Stimulated activated CD4-positive, alpha-beta T cell treated with anti-CD3 and anti-CD28 coated beads, Interleukin-12 subunit alpha, Interleukin-12 subunit beta, amount 100 ng/mL, for 48 hours (primary cell): ENCODE measurements at places on chromosomes 5 and 9.

DNA sequence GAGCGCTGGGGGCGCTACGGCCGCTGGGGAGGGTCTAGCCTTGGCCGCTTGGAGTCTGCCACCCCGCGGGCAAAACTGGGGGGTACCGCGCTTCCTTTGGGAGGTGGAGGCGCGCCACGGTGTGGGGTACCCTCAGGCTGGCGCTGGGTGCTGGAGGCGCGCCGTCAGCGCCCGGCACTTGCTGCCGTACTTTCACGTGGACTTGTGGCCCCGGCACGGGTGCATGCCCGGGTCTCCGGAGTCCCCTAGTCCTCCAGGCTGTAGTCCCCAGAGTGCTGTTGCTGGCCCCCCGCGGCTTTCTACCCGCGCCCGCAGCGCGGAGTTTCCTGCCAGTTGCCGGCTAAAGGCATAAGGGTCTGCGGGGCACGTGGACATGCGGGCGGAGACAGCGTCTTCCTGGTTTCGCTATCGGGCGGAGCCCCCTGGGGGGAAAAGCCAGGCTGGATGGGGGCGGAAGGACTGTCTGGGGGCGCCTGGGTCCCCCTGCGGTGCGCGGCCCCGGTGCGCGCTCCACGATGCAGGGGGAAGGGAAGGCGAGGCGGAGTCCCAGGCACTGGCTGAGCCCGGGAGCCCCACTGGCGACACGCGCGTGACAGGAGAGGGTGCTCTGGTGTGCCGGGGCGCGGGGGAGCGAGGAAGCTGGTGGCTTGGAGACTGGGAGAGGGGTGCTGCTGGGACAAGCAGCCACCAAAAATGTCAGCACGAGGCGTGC, 666 bp downstream of the PPARGC1B start:
- peak; percentile 15 for DNase-seq

DNA sequence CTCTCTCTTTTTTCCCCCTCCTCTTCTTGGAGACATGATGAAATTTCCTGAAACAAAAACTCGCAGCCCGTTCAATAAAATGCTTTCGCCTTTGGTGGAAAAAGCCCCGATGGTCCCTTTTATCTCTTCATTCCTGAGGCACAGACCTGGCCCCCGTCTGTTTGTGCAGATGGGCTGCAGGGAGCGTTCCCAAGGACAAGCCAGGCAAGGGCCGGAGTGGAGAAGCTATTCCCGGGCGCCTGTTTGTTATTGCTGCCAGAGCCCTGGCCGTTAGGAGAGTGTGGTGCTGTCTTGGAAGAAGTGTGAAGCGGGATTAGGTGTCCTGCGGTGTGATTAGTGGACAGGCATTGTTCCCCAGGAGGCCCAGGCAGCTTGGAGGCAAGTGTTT, 71.9 kb downstream of the SMIM23 start:
- DNase-seq, result no peak

- no peak for DNase-seq
These were observed 371.6 kb downstream of the KDM4C start for GRCh38 chr9:7129391-7129790.

DNA sequence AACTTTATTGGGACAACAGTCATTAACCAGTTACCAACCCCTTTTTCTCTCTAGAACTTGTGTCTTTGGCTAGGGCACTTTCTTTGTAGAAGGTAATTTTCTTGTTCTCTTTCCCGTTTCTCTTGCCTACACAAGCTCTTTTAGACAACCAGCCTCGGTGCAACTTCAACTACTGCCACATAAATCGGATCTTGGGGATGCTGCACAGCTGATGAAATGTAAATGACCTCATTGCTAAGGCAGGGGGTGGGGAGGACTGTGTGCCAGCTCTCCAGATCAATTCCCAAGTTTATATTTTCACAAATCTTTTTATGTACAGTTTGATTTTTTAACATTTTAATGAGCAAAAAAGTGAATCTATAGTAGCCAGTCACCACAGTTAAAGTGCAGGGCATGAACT, 157.6 kb downstream of the DENND1A start:
- DNase-seq, result no peak

- DNase-seq, result no peak
These were observed 97.2 kb downstream of the PCSK1 start for GRCh38 chr5:96335873-96336272.

- peak; percentile 27 for DNase-seq
These were observed at the start of gene SARDH for GRCh38 chr9:133737774-133738639. Gene SARDH, minus strand, starts transcription at chr9:133738352. Its CDS starts 4,179 bp downstream, at chr9:133734173.

DNA sequence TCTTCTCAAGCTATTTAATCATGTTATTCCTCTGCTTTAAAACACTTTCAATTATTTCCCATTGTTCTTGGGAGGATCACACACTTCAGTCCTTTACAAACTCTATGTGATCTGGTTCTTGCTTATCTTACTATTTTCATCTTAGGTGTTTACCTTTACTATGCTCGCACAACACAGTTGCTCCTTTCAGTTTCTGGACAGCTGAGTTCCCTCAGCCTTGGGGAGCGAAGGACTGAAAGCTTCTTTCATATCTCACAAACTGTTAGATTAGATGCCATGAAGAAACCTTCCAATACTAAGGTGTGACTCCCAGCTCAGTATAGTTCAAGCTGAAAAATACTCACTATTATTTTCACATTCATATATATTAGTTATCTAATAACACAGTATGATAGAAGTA, 117.9 kb downstream of the CDC42SE2 start:
- no peak for DNase-seq

GRCh38 chr9:93577078-93577974, 942 bp downstream of the PHF2 start:
- no peak for DNase-seq

GRCh38 chr9:97943308-97943855, 5.4 kb upstream of the HEMGN start:
- DNase-seq, result no peak

DNA sequence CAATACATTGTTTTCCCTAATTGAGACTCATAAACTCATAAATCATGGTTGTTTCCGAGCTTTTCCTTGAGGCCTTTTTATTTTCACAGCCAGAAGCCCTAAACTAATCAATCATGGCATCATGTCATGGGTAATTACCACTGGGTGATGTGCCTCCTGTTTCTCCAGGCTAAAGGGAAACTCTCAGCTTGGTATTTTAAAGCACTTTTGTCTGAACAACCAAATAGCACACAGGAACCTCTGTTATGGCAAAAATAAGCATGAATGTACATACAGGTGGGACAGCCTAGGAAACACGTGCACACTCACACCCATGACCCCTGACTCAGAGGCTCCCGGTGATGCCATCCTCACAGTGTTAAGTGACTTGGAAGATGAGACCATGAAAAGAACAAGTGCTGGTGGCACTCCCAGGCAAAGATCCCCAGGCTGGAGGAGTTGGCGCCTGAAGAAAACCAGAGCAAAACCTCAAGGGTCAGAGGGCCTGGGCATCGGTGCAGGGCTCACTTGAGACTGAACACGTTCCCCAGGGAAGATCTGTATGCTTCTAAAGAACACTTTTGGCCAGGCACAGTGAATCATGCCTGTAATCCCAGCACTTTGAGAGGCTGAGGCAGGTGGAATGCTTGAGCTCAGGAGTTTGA, 154.3 kb downstream of the ROR2 start:
- DNase-seq, result no peak

DNA sequence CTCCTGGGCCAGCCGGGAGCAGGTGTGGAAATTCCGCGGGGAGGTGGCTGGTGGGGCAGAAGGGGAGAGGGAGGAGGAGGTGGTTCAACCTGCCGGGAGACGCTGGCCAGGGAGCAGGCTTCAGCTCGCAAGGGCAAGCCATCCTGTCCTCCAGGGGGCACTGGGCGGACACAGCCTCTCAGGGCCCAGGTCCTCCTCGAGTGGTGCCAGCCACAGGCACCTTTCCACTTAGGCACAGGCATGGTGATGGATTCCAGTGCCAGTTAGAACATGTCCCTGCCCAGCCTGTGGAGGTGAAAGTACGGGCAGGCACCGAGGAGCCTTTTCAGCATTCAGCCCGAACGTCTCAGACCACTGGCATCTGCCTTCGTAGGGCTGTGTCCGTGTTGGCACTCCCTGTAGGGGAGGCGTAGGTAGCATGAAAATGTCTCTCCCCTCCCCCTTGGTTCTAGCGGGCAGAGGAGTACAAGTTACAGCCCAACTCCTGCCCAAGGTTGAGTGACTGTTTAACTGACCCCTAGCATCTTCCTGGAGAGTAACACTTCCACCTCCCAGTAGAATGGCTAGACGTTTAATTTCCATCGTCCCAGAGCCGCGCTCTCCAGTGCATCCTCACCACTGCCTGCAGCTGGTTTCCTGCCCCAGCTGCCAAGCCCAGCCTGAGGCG, 48.9 kb downstream of the DAB2IP start:
- peak; percentile 5 for DNase-seq

DNA sequence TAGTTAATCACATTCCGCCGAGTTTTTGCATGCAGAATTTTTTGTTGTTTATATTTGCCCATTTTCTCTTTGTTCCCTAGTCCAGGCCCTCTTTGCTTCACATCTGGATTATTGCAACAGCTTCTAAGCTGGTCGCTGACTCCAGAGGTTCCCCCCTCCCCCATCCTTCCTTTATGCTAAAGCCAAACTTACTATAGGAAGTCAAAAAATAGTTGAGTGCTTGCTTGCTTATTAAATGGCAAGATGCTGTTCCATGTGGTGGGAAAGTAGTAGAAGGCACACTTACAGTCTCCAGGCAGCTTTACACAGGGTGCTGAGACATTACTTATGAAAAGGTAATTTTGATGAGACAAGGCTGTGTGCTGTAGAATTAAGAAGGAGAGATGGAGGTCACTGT, 1.3 kb downstream of the ZBTB34 start:
- DNase-seq, result no peak

- DNase-seq, result no peak
These were observed 343.1 kb downstream of the CTNND2 start for GRCh38 chr5:11560915-11561697.

DNA sequence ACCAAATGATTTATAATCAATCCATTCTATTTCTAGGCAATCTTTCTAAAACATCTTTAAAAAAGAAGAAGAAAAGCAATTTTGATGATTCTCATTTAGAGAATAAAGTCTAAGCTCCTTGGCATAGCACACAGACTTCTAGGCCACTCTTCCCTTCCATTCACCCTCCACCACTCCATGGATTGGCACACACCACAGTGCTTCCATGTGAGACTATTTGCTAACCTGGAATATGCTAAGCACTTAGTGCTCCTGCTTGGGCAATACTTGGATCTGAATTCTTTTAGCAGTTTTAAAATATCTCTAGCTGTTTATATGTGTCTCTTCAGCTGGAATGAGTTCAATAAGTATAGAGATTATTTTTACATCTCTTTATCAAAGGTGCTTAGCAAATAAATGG, 177.6 kb upstream of the FBXL7 start:
- no peak for DNase-seq

DNA sequence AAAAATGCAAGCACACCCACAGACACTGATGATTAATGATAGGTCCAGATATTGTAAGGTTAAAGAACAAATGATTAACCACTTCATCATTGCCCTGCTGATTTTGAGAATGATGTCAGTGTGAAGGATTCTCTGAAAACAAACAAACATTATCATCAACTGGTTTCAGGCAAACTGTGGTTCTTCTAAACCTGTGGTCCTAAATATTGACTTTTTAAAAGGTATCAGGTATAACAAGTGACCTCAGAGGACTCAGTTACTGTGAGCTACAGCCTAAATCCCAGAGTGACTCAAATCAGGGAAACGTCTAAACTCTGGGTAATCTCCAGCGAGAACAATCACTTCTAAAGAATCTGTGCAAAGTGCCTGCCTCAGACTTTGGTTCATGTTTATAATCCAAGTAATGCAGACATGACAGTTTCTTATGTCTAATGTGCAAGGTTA, 172.3 kb upstream of the CDH6 start:
- DNase-seq, result no peak

- DNase-seq, result no peak
These were observed 152.9 kb upstream of the IRX2 start for GRCh38 chr5:2904399-2904798.

DNA sequence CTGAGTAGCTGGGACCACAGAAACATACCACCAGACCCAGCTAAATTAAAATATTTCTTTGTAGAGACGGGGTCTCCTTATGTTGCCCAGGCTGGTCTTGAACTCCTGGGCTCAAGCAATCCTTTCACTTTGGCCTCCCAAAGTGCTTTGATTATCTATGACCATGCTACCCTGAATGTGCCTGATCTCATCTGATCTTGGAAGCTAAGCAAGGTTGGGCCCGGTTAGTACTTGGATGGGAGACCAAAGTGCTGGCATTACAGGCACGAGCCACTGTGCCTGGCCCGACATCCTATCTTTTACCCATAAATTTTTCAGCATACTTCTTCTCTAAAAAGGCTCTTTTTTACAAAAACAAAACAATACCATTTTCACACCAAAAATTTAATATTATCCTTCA, 137.0 kb upstream of the LRRTM2 start:
- no peak for DNase-seq

DNA sequence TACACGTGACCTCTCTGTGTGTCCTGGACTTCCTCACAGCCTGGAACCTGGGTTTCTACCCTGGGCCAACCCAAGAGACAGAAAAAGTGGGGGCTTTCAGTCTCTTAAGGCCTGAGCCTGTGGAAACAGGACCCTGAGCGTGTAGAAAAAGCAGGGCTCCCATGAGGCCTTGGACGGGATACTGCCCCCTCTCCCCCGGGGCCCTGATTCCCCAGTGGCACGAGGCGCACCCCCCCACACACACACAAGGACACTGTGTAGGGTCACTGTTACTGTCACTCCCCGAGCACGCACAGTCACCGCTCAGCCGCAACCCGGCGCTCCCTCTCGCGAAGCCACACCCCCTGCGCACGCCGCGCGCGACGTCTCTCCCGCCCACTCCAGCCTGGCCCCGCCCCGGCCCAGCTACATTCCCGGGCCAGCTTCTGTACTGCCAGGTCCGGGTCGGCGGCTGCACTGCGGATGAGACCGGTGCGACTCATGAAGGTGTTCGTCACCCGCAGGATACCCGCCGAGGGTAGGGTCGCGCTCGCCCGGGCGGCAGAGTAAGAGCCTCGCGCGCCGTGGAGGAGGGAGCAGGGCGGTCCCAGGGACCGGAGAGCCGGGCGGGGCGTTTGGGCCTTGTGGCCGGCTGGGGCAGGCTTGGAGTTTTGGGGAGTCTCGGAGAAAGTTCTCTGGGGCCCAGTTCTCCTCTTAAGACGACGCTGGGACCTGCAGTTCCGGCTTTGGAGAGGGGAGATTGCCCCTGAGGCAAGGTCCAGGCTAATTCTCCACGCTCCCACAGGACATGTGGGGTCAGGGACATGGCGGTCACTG, at the start of gene GRHPR:
Gene GRHPR (plus strand): TSS at position 408 of the 816 bp plus-strand sequence. CDS start 55 bp downstream, at position 463.
- peak; percentile 86 for DNase-seq

GRCh38 chr9:8621416-8621815, 821.8 kb upstream of the DMAC1 start:
- no peak for DNase-seq

- DNase-seq, result no peak
These were observed 47.3 kb downstream of the PFDN1 start for GRCh38 chr5:140255460-140256157.
